ENCODE measurements at places on chromosomes 2 and 18. TPM values are rescaled to one million over a fixed set of nuclear protein-coding genes. Genes with fewer than 3 reads are reported as not detected.

Gene RAB27B
- 10.8 TPM for total RNA-seq

Gene FNDC4
- 3.1 TPM for total RNA-seq

DNA sequence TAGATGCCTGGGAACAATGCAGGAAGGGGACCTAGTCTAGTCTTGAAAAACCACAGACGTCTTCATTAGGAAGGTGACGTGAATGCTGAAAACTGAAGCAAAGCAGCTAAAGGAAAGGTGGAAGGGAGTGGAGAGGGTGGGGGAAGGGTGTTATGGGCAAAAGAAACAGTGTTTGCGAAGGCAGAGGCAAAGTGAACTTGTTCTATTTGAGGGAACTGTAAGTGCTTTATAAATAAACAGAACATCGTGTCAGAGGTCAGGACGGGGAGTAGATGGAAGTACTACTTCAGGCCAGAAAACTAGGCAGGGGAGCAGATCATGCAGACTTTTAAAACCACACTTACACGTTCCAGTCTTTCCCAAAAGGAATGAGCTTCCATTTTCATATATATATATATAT lies 57.8 kb downstream of the FASTKD2 start:
- DNase-seq = no peak

GRCh38 chr2:178016612-178017011 lies 56.0 kb downstream of the PDE11A start:
- DNase-seq = no peak

DNA sequence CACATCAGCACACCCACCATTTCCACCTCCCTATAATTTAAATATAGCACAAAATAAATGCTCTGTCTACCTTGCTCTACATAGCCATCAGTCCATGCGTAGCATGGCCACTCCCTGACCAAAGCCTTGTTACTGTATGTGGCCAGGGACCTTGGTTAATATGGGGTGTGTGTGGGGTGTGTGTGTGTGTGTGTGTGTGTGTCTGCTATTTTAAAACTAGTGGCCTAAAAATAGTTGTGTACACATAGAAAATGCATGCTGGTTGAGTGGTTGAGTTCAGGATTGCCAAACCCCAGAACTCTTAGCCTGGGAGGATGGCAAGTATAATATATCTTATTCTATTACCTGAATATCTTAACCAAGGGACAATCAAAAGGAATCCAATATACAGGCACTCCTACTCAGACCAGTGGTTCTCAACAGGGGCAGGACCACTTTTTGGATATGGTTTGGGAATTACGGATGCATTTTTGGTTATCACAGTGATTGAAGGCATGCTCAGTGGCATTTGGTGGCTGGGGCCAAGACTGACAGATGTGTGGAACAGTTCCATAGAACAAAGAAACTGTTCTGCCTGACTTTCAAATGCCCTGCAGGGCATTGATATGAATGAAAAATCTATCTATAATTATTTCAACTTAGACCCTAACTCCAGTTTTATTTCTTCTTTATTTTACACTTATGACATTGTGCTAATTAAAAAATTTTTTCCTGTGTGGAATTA lies 72.3 kb upstream of the PSME4 start:
- no peak for DNase-seq

DNA sequence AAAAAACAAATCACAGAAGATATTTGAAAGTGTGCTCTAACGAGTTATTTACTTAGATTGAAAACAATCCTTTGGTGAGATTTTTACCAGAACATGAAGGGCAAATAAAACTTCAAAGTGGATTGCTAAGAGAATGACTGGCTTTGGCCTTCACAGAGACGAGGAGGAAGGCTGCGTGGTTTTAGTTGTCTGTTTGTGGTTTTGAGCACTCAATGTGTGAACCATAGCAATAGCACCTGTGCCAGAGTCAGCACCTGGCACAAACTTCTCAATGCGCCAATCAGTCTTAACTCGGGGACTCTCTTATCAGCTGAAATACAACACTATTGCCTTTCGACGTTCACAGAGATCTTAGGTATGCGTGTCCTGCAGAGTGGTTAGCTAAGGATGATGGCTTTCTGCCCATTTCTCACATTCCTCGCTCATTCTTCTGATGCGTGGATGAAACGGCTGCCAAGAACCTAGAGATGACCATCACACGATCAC lies 70.0 kb downstream of the MBP start:
- no peak for DNase-seq

DNA sequence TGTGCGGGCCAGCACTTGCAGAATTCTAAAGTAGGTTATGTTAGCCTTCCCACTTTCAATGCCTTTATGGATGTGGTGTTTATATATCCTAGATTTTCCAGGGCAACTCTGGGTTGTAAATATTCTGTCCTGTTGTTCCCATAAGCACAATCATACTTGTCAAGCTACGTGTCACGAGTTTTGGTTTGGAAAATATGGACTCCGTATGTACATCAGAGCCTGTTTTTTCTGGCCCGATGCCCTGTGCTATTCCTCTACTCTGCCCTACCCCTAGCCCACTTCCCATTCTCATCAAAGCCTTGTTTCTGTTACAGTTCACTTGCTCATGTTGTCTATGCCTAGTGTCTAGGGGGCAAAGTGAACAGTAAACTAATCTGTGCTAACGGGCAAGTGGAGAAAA lies 27.0 kb upstream of the ZEB2 start:
- no peak for DNase-seq

GRCh38 chr18:51082571-51083267 lies 52.7 kb downstream of the SMAD4 start:
- DNase-seq = no peak

- peak; percentile 44 for DNase-seq
These were observed 81.8 kb upstream of the TGIF1 start for GRCh38 chr18:3368193-3368592.

DNA sequence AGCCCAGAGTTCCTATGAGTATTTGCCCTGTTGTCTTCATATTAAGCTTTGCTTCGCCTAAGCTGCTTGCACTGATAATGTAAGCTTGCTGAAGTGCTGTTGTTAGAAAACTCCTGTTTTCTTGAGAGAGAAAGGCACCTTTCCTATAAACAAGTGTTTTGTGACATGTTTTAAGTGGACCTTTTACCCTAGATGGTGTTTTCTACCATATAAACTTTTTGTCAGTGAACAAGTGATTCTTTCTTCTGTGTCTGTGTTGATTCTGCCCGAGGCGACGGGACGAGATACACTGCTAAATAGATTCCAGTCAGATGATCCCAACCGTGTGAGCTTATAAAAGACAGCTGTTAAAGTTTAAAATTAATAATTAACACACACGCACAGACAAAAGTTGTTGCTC lies 24.1 kb downstream of the CABLES1 start:
- DNase-seq = peak; percentile 6

GRCh38 chr18:55119016-55119415 lies 159.8 kb upstream of the CCDC68 start:
- DNase-seq = no peak

DNA sequence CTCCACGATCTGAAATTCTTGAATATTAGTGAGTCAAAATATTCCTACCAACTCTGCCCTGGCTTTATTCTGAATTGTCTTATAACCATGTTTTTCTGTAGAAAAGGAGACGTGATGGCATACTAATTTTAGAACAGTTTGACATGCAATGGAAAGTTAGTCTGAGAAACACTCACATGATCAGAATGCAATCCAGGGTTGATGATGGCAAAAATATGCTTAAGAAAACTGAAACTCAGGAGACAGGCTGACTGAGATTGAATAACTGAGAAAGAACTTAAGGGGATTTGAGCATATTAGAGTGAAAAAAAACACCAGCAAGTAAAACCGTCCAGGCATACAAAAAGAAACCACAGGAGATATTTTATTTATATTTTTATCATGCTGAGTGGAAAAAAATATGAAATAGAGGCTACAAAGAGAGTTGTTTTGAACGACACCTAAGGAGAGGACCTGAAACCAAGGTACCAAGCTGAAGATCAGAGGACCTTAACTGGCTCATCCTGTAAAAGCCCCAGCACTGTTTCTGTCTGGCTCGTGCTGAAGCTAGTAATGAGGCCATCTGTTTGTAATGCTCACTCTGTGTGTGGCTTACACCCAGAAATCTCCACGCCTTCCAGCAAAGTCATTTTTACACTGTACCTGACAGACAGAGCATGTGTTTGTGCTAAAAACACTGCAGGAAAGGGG lies 437.2 kb upstream of the PKDCC start:
- peak; percentile 83 for DNase-seq

GRCh38 chr2:214127170-214127569 lies 283.7 kb upstream of the VWC2L start:
- DNase-seq = no peak

GRCh38 chr18:58911766-58912165 lies 47.1 kb downstream of the ZNF532 start:
- no peak for DNase-seq

- DNase-seq = peak; percentile 93
These were observed 62.1 kb upstream of the NPAS2 start for GRCh38 chr2:100757621-100758394.
